ENCODE measurements at places on chromosomes 6 and 20. TPM values are rescaled to one million over a fixed set of nuclear protein-coding genes. Genes with fewer than 3 reads are reported as not detected.

DNA sequence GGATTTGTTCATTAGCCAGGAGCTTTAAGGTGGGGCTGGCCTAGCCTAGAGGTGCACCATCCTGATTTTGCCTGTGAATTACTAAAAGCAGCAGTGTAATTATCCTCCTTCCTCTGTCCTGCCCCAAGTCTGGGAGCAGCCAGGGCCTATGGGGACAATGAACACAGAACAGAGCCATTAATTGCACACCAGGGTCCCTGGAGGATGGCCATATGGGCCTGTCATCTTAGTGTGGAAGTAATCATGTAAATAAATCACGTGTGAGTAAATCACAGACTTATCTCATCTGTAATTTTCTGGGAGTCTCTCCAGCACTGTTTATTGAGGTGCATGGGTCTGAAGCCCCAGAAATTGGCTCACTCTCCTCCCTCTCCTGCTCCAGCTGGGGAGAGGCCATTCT is 176.3 kb downstream of the LRFN2 start:
- DNase-seq, result no peak

GRCh38 chr20:57224641-57225138 is 41.8 kb downstream of the BMP7 start:
- DNase-seq, result no peak

GRCh38 chr6:88050140-88050818 is 2.6 kb downstream of the SPACA1 start:
- no peak for DNase-seq

DNA sequence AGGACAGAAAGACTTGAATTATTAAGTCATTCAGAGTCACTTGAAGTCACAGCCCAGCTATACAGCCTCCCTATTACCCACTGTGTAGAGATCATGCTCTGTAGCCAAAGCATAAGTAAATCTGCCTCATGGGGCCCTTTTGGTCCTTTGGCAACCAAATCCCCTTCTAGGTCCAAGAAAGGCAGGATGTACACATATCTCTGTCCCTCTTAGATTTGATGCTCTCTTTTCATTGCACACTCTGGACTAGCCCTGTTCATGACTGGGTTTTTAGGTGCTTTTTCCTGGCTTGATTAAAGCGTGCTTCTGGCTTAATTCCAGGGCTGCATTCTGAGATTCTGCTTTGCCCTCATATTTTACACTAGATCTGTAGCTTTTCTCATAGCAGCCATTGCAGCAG is 296.8 kb downstream of the TENT5A start:
- DNase-seq, result no peak

DNA sequence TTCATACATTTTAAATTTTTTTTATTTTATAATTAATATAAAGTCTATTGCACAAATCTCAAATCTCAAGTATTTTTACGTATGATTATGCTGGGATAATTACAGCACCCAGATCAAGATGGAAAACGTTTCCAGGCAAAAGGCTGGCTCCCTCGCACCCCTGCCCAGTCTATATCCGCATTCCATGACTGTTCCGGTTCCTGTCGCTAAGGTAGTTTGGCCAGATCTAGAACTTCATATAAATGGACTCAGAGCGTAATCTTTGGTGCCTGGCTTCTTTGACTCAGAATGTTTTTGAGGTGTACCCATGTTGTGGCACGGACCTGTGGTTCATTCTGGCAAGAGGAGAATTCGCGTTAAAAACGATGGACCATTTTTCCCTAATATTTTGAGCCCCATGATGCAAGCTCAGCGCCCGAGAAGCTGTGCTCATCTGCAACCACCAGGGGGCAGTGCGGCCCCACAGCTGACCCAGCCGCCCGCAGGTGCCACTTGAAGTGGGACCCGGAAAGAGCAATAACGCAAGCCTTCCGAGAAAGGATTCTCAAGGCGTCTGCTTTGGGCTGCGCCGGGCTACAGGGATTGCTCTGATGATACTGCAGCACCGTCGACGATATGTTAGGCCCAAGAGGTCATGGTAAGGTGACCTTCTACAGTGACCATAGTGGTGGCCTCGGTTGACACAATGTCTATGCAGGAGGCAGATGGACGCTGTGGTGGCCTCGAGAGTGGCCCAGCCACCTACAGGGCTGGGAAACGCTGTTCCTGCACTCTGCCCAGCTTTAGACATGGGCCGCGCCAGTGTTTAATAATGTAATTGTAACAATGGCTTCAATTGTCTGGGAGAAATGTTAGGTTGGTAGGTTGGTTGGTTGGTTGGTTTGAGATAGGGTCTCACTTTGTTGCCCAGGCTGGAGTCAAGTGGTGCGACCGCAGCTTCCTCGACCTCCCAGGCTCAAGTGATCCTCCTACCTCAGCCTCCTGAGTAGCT is 160.1 kb downstream of the ZMYND8 start:
- peak; percentile 71 for DNase-seq

The LRFN2 gene
- total RNA-seq, result not detected

DNA sequence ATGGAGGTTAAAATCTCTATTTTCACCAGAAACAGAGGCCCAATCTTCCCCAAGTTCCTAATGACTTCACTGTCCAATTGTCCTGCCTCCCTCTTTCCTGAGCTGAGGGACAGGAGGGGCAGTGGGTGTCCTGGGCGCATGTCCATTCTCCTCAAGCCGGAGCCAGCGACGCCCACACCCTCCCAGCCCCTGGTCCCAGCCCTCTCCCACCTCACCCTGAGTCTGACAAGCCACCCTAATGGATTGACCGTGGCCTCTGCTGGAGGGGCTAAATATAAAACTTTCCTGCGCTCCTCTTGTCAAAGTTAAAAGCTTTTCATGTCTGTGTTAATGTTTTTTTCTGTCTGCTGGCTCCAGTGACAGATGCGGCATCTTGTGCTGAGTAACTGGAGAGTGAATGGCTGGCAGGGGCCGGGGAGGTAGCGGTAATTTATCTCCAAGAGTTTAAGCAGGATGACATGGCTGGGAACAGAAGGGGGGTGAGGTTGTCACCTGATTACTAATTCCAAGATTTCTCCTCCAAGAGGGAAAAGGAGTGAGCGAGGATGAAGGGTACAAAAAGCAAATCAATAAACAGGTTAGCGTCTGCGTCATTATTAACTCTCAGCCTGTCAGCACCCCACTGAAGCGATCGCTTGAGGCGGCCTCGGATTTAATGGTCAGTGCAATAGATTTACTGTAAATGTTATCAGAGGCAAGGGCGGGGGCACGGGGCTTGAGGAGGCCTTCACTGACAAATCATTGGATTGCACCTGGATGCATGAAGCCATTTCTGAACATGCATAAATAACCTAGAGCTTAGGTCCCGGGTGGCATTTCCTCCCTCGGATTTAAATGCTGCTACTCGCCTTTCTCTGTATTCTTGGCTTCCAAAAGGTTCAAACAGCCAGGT is 118.1 kb upstream of the MAFB start:
- no peak for DNase-seq

The EGFL8 gene
- total RNA-seq, result 0.97 TPM

The HNF4A gene
- not detected for total RNA-seq

DNA sequence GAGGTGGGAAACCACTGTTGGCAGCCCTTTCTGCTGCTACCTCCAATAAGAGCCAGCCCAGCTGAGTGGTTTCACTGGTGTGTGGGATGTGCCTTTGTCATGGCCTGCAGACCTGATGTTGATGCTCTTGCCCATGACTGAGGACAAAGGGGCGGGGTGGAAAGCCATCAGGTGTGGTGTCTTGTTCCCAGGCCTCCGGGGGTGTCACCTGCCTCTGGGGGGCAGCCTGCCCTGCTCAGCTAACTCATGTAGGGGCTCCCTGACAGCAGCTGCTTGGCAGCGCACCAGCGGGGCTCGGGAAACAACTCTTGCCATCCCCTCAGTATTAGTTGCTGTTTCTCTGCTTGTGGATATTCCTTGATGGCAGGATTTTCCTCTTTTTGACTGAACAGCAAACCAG is 91.3 kb downstream of the LYRM2 start:
- DNase-seq, result no peak

GRCh38 chr20:36399147-36399968 is 93.2 kb downstream of the DLGAP4 start:
- DNase-seq, result peak; percentile 28

The FOXC1 gene
- 1.9 TPM for total RNA-seq

DNA sequence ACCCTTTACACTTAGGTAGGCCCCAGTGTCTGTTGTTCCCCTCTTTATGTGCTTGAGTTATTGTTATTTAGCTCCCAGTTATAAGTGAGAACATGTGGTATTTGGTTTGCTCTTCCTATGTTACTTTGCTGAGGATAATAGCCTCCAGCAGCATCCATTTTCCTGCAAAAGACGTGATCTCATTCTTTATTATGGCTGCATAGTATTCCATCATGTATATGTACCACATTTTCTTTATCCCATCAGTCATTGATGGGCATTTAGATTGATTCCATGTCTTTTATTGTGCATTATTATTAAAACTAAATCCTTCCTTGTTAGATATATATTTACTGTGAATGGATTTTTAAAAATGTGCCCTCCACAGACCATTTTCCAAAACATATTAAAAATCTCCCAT is 1137.3 kb upstream of the ADGRB3 start:
- no peak for DNase-seq

DNA sequence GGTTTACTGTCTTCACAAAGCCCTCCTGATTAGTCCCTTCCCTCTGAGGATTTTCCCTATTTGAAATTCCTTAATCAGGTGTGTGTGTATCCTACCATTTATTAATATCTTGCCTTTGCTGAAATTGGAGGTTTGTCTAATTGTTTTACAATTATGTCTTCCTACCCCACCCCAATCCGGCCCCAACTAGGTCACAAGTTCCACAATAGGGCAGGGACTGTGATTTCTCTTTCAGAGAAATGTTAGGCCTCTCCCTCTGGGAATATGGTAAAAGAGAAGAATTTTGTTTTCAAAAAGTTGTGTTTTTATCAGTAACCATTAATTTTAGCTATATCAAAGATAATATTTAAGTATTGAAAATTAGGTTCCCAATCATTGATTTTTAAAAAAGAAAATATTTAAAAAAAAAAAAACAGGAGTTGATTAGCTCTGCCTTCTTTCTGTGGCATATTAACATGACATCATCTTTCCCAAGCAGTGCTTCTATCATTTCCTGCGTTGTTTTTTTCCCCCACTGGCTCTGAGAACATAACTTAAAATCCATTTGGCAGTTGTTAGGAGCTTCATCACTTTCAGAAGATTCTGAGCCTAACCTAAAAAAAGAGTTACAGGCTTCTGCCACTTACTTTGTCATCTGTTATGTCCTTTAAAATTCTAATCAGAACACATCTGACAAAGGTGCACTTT is 36.1 kb downstream of the BLOC1S5 start:
- DNase-seq, result no peak

DNA sequence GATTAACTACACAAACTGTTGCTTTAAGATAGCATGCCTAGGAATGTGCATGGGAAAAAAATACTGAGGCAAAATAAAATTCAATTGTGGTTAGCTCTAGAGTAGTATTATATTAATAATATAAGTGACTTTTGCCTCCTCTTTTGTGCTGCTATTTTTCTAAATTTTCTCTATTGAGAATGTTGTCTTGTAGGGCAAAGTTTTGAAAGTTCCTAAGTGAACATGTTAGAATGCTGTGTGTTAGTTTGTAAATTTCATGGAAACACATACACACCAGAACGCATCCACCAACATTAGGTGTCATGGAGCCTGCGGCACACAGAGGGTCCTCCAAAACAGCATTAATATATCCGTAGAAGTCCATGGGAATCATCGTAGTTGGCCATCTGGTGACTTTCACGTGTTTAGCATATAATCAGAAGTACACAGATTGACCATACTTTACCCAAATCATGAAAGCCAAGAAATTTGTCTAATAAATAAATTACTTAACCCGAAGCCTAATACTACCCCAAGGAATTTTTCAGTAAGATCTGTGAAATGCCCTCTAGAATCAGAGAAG is 25.6 kb downstream of the ARHGAP18 start:
- DNase-seq, result no peak

DNA sequence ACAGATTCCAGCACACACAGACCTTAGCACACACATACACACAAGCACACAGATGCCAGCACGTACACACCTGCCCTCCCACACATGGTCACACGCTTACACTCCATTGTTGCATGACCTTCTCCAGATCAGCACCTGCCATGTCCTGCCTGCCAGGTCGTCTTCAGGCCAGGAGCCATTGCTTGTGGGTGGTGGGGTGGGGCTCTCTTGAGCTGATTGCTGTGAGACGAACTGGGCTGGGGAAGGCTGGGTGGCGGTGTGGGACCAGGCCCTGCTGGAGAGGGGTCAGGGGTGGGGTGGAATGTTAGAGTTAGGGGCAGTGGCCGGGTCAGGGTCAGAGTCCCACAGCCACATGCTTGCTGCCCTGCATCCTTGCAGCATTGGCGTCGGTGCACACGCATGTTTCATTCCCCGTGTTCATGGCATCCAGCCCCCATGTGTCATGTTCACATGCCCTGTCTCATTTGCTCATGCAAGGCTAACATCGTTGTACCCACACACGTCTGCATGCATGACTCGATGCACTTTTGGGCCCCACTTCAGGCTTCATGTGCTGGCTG is 6.5 kb upstream of the NPBWR2 start:
- DNase-seq, result no peak

- no peak for DNase-seq
Measured at GRCh38 chr20:48794816-48795457, 32.9 kb downstream of the PREX1 start.

The PRDM13 gene
- not detected for total RNA-seq

- no peak for DNase-seq
Measured at GRCh38 chr6:158620963-158621693, 23.4 kb downstream of the DYNLT1 start.

The GNAS-AS1 gene
- 0.64 TPM for total RNA-seq

The PLCB4 gene
- 3.2 TPM for total RNA-seq

The RGS17 gene
- total RNA-seq, result 1.3 TPM

The RANBP9 gene
- 25.5 TPM for total RNA-seq

GRCh38 chr20:53716395-53716794 is 122.8 kb upstream of the ZNF217 start:
- no peak for DNase-seq

The TMC2 gene
- not detected for total RNA-seq

DNA sequence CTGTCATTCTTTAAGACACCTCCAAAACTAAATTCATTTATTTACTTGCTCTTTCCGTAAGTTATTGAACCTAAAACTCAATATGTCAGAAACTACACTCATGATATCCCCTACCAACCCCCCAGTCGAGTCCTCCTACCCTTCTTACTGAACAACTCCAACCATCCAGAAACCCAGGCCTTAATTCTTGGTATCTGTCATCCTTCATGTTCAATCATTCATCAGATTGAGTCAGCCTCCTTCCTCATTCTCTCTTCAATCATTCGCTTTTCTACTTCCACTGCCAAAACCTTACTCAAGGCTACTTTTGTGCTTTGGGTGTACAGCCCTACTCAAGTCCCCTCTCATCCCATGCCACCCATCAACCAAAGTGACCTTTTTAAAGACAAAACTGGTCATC is 95.7 kb downstream of the SMLR1 start:
- no peak for DNase-seq

The MYB gene
- 0.43 TPM for total RNA-seq

The PAX1 gene
- total RNA-seq, result not detected

The STMN3 gene
- 5.6 TPM for total RNA-seq

GRCh38 chr6:132673376-132674094 is 14.6 kb upstream of the TAAR1 start:
- no peak for DNase-seq
